ENCODE measurements at places on chromosomes 2 and 18. TPM values are rescaled to one million over a fixed set of nuclear protein-coding genes. Genes with fewer than 3 reads are reported as not detected.

The MYO1B gene
- 87.6 TPM for total RNA-seq

The GALNT13 gene
- 13.6 TPM for total RNA-seq

DNA sequence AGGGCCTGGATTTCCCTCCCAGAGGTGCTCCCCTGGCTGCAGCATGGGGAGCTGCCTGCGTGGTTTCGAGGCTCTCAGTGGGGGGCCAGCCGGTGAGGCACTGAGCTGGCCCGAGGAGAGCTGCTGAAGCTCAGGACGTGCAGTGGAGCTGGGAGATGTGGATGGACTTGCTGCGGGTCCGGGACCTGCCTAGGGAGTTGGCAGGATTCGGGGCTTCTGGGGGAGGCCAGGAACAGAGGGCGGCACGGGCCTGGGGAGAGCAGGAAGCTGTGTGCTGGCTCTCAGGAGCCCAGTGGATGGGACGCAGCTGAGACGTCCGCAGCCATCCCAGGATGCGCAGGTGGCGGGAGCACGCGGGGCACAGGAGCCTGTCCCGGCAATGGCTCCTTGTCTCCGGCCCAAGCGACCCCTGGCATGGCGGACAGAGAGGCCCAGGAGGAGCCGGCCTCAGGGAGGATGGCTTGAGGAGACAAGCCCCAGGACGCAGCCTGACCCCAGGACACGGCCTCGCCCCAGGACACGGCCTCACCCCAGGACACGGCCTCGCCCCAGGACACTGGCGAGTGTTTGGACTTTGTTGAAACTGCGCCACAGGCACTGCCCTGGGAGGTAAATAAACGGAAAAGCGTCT, 116.1 kb downstream of the NFATC1 start:
- peak; percentile 38 for DNase-seq

GRCh38 chr2:20178666-20179465, 46.1 kb downstream of the SDC1 start:
- no peak for DNase-seq

DNA sequence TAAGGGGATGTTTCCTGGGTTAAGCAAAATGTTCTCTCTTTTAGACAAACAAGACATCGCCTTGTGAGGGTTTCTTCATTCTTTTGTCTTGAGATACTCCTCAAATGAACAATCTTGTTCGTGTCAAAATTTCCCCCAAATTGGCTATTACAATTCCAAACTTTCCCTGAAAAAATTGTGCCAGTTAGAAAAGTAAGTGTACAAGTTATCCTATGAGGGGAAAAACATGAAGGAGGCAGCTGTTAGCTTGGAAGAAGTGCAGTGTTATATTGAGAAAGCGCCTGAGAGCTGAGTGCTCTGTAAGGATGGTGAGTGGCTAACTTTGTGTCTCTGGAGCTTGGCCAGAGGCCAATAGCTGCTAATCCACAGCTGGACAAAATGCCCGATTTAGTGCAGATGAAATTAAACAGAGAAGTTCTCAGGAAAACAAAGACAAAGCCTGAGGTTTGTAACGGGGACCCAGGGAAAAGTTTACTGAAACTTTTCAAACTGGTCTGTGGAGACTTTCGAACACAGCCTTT, 14.1 kb upstream of the PLEKHH2 start:
- DNase-seq = no peak
